ENCODE measurements at places on chromosomes 6 and 20.

- no peak for DNase-seq
These were observed 5.5 kb downstream of the RAB44 start for GRCh38 chr6:36703081-36703606.

- peak; percentile 24 for DNase-seq
These were observed 250.6 kb downstream of the SAMD5 start for GRCh38 chr6:147759093-147759492.

GRCh38 chr6:36698871-36699271 is 1.2 kb downstream of the RAB44 start:
- DNase-seq, result no peak

GRCh38 chr6:113629975-113630737 is 227.0 kb upstream of the MARCKS start:
- no peak for DNase-seq

GRCh38 chr6:165662749-165663376 is at the start of gene PDE10A:
TSS of gene PDE10A (minus strand) at chr6:165663241. CDS start at chr6:165662811, 430 bp downstream.
- DNase-seq, result peak; percentile 53

DNA sequence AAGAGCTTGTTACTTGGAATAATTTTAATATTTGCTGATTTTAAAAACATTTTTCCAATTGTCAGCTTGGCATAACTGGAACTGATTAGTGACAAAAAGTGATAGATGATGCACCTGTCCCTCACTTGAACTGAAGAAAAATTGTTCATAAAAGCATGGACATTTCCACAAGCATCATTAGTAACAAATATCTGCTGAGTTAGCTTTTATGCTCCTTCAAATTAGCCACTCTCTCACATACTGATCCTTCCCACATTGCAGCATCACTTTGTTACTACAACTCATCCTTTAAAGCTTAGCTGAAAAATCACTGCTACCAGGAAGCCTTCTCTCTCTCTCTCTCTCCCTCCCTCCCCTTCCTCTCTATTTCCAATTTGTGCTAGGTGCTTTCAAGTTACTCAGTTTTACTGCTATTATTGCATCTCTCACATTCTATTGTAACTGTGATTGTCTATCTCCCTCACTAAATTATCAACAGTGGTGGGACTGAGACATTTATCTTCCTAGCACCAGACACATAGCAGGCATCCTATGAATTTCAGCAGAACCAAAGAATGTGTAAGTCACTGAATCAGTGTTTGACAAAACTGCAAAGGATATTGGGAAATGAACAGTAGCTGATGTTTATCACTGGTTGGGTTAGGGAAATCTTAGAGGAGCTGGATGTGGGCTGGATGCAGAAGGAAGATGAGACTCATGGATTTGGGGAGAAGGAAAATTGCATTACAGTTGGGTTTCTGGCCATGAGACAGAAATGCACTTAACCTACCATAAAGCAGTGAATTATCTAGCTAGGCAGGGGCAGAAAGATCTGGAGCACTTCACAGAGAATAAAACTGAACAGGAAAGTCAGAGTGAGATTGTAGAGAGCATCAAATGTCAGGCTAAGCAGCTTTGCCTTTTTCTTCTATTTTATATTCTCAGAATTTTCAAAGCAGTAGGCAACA is 128.4 kb upstream of the PLN start:
- no peak for DNase-seq

DNA sequence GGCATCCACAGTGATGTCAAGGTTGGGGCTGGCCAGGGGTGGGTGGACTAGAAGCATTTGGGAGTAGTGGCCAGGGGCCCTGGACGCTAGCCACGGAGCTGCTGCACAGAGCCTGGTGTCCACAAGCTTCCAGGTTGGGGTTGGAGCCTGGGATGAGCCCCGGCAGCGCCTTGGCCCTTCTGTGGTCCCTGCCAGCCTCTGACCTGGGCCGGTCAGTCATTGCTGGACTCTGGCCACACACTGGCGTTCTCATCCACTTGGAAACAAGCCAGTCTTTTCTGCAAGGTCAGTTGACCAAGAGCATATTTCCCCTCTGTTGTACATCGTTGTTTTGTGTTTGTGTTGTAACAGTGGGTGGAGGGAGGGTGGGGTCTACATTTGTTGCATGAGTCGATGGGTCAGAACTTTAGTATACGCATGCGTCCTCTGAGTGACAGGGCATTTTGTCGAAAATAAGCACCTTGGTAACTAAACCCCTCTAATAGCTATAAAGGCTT is 8.4 kb downstream of the PSMA7 start:
- no peak for DNase-seq

GRCh38 chr6:161452241-161452640 is 178.4 kb upstream of the AGPAT4 start:
- no peak for DNase-seq

DNA sequence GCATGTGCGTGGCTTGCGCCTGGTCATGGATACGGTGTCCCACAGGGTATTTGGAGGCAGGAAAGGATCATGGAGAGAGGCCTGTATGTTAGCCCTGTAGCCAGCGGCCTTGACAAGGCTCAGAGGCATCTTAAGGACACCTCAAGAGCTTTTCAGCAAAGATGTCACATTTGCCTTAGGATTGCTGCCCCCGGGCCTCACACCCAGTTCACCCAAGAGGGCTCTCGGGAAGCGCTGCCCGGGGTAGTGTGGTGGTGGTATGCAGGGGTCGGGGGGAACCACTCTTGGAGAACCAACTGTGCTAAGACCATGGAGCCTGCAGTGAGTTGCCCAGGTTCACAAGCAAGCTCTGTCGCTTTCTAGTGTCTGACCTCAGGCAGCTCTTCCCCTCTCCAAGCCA is 36.9 kb upstream of the VSTM2L start:
- DNase-seq, result no peak

DNA sequence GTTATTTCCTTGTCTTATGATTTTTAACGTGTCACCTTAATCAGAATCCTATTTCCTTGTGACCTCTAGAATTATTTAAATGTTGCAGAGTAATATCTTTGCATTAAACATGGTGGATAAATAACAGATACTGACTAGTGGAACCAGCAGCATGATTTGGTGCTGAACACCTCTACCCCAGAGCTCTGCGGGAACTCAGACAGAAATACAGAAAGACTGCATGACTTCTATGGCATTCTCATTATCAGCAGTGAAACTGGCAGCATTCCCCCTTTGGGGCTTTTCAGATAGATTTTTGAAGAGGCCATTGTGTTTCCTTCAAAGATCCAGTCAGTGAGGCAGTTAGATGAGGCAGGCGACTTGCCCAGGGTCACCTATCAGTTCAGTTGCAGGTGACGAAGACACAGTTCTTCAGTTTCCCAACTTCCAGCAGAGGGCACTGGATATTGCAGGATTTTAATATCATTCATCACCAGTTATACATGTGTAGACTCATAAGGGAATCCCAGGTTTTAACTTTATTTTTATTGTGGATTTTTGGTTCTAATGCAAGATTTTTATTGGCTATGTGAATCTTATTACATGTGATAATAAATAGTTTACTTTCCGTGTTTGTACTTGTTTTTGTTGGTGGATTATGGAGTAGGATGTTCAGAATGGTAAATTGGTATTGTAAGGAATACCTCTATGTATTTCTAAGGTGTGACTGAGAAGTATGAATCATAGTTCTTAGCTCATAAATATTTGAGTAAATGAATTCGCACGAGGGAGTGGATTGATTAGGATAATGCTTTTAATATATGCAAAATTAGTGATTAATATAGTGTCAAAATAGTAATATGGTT is 81.3 kb downstream of the AFDN start:
- no peak for DNase-seq

DNA sequence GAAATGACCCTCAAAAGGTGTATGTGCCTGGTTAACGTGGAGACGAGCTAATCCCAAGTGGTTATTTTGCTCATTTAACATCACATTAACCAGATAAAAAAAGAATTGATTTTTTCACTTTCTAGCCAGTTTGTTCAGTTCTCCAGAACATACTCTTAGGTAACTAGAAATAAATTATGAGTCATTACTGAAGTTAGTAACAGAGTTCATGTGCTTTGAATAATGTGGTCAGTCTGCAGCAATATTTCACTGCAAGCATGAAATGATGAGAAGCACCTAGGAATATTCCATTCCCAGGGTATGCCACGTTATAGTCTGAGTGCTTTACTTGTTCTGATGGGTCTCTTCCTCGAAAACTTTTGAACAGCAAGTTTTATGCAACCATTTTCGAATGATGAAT is 138.3 kb upstream of the INSM1 start:
- DNase-seq, result no peak

DNA sequence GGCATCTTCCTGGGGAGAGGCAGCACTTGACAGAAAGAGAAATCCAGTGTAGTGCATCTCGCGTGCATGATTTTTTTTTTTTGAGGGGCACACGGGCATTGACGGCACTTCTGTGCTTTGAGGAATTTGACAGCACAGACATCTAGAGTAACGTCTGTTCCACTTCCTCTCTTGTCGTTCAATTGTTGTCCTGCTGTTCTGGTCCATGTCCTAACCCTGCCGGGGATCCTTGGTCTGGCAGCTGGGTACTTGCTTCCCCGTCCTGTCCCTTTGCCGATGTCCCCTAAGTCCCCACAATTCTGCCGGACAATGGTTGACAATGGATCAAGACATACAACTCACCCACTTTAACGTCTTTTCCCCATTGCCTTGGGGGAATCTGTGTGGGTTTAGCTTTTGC is 46.0 kb upstream of the NAA20 start:
- DNase-seq, result no peak

DNA sequence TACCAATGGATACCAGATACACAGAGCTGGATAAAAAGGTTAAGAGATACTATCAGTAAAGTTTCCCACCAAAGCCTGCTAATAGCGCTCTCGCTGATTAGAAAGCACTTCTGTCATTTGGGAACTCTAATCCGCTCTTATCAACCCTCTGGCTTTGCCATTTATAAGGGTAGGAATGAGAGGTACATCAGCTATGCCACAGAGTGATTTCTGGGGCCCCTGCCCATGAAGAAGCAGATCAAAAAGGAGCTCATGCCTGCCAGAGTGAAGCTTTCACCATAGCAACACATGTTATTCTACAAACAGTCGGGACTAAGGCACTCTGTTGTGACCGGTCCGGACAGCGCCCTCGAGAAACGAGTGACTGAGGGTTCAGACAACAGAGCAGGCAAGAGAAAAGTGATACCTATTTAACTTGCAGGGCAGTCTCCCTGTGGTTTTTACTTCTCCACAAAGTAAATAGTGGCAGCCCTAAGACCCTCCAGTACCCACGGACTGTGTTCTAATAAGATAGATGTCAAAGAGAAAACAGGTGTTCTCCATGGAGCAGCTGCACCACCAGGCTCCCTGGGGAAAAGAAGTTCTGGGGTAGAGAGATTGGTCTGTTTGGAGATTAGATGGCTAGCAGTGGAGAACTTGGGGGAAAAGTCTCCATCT is 5.6 kb downstream of the TRAM2 start:
- DNase-seq, result peak; percentile 24

DNA sequence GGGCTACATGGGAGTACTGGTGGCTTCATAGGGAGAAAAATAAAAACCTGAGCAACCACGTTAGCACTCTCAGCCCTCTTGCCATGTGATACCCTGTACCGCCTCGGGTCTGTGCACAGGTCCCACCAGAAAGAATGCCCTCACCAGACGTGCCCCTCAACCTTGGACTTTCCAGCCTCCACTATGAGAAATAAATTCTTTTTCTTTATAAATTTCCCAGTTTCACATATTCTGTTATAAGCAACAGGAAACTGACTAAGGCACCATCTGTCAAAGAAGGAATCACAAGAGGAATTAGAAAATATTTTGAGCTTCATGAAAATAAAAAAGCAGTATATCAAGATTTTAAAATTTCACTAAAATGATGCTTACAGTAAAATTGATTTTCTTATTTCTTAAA is 168.4 kb upstream of the BMP5 start:
- DNase-seq, result no peak

DNA sequence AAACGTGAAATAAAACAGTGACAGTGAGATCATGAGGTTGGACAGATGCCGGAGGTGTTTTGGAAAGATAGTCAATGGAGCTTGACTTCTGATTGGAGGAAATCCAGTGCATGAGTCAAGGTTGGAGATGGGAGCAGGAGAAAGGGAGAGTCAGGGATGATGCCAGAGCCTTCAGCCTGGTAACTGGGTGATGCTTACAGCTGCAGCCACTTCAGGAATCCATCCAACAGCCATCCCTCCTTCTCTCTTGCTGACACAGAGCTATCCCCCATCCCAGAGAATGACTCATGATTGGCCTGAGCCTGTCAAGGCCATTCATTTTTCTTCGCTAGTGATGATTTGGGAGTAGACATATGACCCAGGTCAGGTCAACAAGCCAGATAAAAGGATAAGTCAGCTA is 112.8 kb downstream of the SAMD5 start:
- DNase-seq, result peak; percentile 27

DNA sequence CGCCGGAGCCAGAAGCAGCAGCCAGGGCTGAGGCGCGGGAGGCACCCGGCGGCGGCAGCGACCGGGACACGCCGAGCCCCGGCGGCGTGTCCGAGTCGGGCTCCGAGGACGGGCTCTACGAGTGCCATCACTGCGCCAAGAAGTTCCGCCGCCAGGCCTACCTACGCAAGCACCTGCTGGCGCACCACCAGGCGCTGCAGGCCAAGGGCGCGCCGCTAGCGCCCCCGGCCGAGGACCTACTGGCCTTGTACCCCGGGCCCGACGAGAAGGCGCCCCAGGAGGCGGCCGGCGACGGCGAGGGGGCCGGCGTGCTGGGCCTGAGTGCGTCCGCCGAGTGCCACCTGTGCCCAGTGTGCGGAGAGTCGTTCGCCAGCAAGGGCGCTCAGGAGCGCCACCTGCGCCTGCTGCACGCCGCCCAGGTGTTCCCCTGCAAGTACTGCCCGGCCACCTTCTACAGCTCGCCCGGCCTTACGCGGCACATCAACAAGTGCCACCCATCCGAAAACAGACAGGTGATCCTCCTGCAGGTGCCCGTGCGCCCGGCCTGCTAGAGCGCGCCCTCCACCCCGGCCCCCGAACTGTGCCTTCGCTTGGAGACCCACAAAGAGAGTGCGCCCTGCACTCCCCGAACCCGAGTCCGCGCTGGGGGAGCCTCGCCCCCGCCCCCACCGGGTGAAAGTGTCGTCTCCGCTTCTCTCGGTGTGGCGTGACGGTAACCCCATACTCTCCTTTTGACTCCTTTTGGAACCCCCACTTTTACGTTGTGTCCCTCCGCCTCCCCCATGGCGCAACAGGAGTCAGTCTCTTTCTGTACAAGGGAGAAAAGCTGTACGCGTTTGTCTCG is 1.6 kb downstream of the INSM1 start:
- DNase-seq, result no peak

- DNase-seq, result no peak
These were observed 580.1 kb downstream of the TFAP2B start for GRCh38 chr6:51398793-51399192.

GRCh38 chr6:69162811-69163210 is 527.7 kb downstream of the ADGRB3 start:
- no peak for DNase-seq
